ENCODE measurements at places on chromosomes 13 and 19.

DNA sequence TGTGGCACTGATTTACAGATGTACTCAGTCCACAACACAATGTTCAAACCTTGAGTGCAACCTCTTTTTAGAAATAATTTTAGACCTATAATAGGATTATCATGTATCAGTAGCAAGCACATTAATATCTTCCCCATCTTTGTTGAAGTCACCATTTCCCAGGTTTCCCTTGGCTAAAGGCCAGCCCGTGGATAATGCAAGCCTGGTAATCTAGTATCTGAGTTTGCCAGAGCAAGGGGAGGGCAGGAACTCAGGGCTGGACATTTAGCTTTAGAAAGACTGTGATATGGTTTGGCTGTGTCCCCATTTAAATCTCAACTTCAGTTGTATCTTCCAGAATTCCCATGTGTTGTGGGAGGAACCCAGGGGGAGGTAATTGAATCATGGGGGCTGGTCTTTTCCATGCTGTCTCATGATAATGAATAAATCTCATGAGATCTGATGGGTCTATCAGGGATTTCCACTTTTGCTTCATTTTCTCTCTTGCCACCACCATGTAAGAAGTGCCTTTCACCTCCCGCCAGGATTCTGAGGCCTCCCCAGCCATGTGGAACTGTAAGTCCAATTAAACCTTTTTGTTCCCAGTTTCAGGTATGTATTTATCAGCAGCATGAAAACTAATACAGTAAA, 37.7 kb downstream of the SLC6A16 start:
- DNase-seq = no peak

DNA sequence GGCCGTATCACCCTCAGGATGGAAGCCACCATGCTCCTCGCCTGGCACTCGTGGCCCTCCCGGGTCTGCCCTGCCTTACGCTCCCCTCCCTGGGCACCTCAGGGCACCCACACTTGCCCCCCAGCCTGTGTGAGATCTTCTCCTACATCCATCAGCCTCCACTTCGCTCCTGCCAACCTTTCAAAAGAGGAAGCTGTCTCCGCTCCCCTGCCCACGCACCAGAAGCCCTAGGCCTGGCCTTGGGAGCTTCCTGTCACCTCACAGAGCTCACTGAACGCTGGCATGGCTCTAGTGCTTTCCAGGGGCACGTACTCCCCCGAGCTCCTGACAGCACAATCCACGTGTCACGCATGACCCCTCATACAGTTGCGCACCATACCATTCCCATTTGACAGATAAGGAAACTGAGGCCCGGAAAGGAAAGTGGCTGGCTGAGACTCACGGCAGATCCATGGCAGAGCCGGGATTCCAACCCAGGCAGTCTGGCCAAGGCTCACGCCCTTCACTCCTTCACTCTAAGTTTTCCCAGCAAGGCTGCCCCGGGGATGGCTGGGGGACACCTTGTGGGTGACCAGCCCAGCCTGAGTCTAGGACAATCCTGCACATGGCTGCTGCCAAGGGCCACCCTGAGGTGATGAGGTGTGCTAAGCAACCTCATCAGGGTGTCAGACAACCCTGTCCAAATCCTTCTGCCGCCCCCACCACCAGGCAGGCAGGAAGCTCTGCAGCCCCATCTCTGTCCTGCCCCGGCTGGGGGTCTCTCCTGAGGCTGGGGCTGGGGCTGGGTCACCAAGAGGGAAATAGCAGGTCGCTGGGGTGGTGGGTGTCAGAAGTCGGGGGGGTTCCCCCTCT, 19.3 kb downstream of the PPP1R12C start:
- DNase-seq = no peak

DNA sequence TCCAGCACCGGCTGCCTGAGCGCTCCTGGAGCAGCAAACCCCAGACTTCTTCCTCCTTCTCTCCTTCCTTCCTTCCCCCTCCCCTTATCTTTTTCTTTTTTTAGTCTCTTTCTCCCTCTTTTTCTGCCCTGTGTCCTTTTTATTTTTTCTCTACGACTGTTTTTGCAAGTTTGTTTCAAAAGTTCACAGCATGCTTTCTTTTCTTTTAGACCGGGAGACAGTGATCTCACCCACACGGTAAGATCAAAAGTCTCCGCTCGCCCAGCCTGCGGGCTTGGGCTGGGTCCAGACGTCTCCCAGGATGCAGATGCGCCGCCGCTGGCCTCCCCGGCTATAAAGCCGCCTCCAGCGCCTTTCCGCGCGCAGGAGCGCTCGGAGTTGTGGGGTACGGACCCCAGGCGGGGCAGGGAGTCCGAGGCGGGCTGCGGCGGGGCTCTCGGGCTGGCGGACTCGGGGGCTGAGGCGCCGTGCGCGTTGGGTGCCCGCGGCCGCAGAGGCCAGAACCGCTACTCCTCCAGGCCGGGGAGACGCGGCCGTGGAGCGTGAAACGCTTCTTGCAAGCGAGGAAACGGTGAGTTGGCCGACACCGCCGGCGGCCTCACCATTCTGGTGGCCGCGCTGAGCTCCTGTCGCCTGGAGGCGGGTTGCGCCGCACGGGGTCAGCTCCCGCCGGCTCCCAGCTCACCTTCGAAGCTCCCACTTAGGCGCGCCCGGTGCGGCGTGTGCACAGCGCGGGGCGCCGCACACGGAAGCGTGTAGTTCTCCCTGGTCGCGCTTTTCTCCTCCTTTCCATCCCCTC, 2.0 kb upstream of the TSHZ3 start:
- no peak for DNase-seq

DNA sequence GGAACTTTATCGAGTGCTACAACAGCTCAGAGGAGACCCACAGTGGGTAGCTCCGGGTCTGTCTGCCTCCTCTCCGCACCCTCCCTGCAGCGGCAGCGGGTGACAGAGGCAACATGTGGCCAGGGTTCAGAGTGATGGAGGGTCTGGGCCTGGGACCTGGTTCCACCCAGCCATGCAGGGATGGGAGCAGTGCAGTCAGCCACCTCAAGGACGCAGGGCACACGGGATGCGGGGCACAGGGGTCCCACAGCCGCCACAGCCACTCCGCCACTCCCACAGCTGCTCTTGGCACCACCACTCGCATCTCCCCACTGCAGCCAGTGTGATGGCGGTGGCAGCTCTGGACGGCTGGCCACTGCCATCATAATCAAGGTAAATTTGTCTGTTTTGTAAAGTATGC, 892.9 kb downstream of the OLFM4 start:
- DNase-seq = no peak

DNA sequence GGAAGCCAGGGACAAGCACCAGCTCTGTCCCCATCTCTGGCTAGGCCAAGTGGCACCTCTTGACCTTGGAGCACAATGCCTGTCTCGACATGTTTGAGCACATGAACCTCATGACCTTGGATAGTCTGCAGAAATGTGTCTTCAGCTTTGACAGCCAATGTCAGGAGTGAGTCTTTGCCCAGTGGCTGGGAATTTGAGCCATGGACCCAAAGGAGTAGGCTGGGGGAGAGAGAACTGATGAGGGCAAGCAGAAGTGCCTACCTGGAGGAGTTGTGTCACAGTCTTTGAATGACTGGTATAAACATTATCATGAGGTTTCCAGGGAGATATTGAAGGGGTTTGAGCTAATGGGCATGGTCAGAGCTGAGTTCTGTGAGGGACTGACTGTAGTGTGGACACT, 6.7 kb upstream of the CYP4F12 start:
- DNase-seq = no peak

GRCh38 chr13:58190577-58190976, 559.0 kb downstream of the PCDH17 start:
- DNase-seq = no peak

DNA sequence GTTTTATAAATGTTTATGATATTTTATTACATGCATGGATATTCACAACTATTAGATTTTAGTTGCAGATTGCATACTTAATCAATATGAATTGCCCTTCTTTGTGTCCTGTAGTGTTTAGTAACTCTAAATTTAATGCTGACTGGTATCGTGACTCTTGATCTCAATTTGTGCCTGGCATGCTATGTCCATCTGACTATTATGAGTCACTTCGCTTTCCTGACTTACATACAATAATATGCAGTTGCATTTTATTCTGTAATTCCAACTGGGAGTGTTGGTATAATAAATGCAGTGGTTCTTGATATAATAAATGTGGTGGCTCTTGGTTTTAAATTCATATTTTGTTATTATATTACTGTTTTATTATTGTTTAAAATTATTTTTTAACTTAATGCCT, 277.5 kb downstream of the LIG4 start:
- no peak for DNase-seq

GRCh38 chr19:53463263-53463662, 4.3 kb upstream of the ZNF813 start:
- no peak for DNase-seq

DNA sequence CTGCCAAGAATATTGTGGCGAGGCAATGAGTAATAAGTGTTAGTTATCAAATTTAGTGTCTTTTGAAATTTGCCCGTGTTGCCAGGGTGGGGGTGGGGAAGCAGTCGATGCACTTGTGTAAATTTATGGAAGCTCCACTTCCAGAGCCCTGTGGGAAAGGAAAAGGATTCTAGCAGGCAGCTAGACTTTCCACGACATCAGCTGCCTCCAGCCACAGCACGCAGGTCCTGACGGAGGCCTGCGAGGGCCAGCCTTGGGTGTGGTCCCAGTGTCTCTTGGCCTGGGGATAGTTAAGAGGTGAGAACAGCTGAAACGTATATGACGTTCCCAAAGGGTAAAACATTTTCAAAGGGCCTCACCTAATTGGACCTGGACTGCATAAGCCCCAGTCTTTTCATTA, 433.0 kb downstream of the TSHZ3 start:
- no peak for DNase-seq

DNA sequence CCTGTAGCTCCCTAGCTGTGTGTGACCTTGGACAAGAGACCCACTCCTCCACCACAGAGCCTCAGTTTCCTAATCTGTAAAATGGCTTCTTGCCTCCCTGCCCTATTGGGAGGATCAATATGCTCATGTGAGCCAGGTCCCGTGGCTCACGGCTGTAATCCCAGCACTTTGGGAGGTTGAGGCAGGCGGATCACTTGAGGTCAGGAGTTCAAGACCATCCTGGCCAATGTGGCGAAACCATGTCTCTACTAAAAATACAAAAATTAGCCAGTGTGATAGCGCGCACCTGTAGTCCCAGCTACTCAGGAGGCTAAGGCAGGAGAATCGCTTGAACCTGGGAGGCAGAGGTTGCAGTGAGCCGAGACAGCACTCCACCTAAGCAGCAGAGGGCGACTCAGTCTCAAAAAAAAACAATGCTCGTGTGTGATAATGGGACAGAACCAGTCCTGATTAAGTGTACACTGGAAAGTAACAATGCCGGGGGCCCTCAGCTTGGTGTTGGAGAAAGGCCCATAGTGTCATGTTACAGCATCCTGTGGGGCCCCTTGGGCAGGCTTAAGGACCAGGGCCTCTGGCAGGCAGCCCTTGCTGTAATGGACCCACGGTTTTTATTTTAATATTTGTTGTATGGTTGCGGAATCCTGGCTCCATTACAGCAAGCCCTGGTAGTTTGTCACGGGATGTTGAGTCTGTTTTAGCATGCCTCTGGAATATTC, 6.8 kb downstream of the RPS11 start:
- no peak for DNase-seq

- no peak for DNase-seq
Measured at GRCh38 chr13:42650506-42650905, 76.6 kb downstream of the TNFSF11 start.

DNA sequence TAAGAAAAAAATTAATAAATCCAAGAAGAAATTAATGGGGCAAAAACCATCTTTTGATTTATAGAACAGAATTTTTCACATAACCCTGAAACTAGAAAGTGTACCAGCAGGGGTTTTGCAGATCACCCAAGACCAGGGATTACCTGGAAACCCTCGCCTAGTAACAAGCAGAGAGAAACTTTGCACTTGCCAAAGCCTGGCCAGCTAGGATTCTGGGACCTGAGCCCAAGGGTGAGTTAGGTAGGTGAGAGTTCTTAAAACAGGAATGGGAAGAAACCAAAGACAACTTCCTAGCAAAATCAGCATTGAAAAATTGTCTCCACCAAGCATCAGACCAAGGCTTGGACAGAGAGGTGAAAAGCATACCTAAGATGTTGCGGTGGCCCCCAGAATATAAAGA, 247.0 kb upstream of the NBEA start:
- no peak for DNase-seq

DNA sequence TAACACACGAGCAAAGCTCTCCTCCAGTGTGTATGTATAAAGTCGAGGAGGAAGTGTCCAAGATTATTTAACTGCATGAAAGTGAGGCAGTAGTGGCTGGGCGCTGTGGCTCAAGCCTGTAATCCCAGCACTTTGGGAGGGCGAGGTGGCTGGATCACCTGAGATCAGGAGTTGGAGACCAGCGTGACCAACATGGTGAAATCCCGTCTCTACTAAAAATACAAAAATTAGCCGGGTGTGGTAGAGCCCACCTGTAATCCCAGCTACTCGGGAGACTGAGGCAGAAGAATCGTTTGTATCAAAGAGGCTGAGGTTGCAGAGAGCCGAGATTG, 1.2 kb upstream of the ZNF20 start:
- no peak for DNase-seq

- no peak for DNase-seq
Measured at GRCh38 chr19:31266196-31266595, 83.0 kb downstream of the TSHZ3 start.

DNA sequence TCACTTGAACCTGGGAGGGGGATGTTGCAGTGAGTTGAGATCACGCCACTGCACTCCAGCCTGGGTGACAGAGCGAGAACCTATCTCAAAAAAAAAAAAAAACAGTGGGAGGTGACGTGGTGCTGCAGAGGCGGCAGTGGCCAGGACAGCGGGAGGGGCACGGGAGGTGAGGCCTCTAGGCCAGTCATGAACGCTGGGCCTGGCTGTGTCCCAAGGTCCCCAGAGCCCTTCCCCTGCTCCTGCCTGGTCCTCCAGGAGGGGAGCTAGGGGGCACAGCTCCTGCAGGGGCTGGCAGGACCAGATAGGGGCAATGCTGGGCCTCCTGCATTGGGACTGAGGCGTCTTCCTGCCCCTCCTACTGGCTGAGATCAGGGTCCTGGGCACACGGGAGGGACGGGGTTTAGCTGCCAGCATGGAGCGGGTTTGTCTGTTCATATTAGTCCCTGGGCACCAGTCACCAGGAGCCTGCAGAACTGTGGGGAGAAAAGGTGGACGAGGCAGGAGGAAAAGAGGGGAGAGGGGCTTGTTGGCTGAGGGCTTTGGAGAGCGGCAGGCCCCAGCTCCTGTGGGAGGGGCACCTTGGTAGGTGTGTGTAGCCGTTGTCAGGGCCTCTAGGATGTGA, 4.5 kb downstream of the MAP2K7 start:
- no peak for DNase-seq

GRCh38 chr13:48380581-48380980, 32.3 kb downstream of the LPAR6 start:
- no peak for DNase-seq

DNA sequence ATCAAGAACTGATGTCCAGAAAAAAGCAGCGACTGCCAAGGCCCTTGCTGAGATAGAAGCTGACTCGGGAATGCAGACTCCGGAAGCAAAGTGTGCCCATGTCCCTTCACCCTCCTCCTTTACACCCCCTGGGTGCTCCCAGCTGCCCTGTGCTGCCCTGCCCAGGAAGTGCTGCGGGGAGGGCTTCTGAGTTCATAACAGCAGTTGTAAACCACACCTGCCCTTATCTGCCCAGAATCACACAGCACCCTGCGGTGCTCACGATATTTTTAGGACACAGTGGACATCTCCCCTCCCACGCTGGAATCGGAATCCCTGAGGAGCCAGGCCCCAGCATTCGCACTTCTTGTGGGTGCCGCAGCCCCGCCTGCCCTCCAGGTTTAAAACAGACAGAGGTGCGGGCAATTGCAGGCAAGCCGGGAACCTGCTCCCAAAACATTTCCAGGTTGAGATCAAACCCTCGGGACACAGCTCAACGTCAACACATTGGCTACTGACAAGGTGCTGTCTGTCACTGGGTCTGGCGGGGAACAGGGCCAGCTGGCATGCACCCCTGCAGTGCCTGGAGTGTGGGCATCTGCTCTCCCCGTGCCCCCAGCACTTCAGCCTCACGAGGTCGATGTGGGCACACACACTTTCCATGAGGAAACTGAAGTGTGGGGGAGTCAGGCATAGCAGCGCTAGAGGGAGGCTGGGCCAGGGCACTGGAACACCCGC, 36.8 kb downstream of the RAB20 start:
- DNase-seq = no peak
